AG09309 (cell line): ENCODE measurements at places on chromosomes 7 and 10.

DNA sequence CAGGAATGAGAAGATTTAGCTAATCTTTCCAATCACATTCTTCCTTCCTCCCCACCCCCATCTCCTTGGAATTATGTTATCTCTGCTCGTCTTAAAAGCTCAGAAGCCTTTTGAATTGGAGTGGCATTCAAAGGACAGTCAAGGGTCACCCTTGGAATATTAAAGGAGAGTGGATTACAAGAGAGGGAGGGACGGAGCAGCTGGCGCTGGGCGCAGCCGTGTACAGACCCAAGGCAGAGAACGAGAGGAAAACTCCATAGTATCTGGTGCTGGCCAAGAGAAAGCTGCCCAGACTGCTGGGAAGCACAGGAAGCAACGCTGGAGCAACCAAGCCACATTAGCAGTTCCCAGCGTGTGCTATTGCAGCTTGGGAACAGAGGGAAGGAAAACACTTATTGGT is 95.7 kb downstream of the POU6F2 start:
- no peak for DNase-seq

GRCh38 chr10:60428387-60428737 is 38.7 kb upstream of the ANK3 start:
- DNase-seq = no peak

GRCh38 chr10:964988-965417 is 23.2 kb upstream of the GTPBP4 start:
- no peak for DNase-seq

- no peak for DNase-seq
These were observed 53.8 kb upstream of the TCF7L2 start for GRCh38 chr10:112896273-112896672.

- DNase-seq = no peak
These were observed 175.4 kb downstream of the ARID5B start for GRCh38 chr10:62076891-62077290.

DNA sequence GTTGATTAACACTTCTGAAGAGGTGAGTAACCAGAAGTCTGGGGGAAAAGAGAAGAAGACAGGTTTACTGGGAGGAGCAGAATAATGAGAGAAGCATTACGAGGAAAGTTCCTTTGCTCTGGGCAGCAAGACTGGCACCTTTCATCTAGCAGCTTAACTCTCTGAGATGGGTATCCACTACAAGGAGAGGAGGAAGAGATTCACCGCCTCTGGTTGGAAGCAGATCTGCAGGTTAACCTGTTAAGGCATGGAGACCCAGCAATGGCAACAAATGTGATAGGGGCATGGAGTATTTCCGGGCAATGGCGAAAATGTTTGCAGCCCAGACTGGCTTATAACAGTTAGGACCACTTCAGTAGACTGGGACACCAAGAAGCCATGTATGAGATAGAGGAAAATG is 162.2 kb downstream of the TFEC start:
- DNase-seq = no peak
